Ecto neural progenitor cell (in vitro differentiated cells): ENCODE measurements at places on chromosomes 2 and 18.

GRCh38 chr2:190973726-190974628 is 40.0 kb downstream of the STAT1 start:
- no peak for DNase-seq

DNA sequence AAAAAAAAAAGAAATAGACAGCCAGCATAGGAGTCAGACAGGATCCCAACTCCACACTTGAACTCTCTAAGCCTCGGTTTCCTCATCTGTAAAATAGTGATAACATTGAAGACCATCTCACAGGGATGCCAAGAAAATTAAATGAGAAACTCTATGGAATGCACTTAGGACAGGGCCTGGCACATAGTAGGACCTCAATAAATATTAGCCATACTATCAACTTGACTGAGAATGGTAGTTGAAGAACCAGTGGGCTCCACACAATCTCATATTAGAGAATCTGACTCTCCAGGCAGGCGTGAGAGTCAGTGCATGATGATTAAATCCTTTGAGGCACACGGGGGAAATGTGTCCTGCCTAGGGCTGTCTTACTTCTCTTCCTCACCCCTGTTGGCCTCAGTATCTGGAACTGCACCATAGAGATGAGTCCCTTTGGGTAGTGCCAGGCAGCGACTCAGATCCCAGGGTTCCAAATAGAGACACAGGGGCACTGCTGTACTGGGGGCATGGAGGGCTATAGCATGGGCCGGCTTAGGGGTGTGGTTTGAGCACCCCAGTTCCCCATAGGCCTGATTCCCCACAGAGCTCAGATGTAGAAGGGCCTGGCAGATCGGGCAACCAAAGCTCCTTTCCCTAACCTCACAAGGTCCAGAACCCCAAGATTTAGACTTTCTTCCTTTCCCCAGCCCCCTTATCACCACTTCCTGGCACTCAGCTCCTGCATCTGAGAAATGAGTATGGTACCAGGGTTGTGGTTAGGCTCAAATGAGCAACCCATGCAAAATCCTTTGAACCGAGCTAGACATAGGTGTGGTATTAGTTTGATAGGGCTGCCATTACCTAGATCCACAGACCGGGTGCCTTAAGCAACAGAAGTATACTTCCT is 51.3 kb upstream of the CAB39 start:
- no peak for DNase-seq

- no peak for DNase-seq
Observed at GRCh38 chr18:57352271-57352701, at the start of gene ST8SIA3. TSS of gene ST8SIA3 (plus strand) at chr18:57352557. CDS start at chr18:57352847, 290 bp downstream.

DNA sequence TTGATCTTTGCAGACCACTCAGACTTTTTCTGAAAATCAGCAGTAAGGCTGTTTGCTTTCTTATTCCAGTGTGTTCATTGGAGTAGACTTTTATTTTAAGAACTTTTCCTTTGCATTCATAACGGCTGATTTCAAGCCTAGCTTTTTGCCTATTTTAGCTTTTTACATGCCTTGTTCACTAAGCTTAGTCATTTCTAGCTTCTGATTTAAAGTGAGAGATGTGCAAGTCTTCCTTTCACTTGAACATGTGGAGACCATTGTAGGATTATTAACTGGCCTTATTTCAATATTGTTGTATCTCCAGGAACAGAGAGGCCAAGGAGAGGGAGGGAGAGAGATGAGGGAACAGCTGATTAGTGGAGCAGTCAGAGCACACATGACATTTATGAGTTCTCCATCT is 32.1 kb downstream of the RNMT start:
- no peak for DNase-seq

DNA sequence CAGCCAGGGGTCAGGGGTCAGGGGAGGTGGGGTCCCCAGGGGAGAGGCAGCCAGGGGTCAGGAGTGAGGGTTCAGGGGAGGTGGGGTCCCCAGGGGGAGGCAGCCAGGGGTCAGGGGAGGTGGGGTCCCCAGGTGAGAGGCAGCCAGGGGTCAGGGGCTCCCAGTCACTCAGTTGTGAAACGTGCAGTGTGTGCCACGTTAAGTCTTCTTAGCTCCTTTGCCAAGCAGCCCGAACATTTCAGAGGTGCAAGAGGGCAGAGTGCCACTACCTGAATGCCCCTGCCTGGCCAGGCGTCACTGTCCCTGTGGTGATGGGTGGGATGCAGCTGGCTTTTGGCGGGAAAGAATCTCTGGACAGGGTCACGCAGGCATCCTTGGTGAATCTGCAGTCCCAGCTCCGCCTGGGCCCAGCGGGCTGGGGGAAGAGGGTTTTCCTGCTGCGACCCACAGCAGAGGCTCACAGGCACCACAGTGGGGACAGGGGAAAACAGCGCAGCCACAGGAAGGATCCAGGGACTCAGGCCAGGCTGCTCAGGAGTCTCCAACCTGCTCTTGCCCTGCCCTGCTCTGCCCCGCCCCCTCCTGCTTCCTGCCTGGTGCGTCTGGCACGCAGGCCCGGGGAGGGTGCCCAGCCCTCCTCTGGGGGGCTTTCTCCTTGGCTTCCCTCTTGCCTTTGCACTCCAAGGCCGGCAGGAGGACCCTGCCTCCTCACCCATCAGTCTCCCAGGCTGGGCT is 188.3 kb downstream of the TWIST2 start:
- no peak for DNase-seq

DNA sequence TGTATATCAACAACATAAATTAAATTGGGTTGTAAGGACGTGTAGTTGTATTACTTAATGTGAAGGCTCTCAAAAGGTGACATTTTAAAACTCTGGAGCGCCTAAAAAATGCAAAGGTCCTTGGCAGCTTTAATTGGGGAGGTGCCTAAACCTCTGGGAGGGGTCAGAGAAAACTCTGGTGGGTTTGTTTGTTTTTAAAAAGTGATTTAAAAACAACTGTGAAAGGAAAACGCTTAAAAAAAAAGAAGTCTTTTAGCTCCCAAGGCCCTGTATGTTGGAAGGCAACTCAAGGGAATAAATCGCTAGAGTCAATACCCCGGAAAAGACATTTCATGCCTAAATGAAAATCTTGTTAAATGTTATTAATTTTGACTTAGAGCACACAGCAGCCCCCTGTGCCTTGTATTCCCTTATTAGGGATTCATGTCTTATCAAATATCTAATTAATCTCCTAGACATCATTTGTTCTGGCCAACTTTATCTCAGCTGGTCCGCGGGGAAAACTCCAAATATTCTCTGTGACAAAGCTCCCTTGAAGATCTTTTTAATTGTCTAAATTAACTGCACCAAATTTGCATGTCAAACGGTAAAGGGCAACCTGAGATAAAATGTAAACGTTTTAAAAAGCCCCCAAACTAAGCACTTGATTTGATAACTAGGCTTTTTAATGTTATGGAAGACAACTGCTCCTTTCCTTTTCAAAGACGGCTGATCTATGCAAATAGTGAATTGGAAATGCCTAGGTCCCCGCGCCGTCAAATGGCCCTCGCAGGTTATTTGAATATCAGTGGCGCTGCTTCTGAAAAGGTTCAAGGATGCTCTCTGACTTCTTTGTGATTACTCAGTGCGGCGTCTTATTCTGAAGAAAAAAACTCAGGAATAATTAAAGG is 4.2 kb downstream of the SP9 start:
- DNase-seq: no peak

GRCh38 chr2:6113786-6114185 is 421.6 kb downstream of the SOX11 start:
- no peak for DNase-seq

DNA sequence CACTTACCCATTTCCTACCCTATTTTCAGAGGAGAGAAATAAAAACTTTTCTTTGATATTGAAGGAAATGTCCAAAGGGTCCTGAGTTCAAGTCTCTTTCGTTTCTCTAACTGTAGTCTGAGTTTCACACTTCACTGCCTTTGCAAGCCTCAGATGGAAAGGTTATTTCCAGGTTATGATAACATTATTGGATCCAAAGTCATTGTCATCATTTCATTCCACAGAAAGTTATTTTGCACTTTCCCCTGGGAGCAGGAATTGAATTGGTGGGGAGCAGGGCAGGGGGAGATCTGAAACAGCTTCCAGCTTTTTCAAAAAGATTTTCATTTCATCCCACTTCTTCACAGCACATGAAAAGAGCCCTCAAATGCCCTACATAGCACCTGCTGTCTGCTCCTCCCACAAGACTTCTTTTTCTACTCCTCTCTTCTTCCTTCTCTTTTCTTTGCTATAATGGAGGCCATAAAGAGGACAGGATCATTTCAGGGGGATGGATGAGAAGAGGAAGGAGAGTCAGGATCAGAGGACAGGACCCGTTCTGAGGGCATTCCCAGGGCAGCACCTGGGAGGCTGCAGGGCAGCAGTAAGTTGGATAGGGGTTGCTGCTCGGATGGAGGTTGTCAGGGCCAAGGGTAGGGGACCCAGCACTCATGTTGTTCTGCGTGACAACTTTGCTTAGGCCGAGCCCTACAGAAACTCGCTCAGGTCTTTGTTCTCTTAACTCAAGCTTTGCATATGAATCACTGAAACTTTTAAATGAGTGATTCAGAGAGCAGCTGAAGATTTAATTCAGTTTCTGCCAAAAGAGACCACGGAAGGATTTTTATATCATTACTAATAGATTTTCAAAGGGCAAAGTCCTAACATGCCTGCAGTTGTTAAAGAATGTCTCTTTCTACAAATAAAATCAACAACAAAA is 11.4 kb upstream of the GALNT5 start:
- no peak for DNase-seq

- no peak for DNase-seq
Observed at GRCh38 chr18:54991981-54992380, 32.7 kb upstream of the CCDC68 start.

GRCh38 chr2:21787941-21788340 is 664.2 kb downstream of the TDRD15 start:
- no peak for DNase-seq

DNA sequence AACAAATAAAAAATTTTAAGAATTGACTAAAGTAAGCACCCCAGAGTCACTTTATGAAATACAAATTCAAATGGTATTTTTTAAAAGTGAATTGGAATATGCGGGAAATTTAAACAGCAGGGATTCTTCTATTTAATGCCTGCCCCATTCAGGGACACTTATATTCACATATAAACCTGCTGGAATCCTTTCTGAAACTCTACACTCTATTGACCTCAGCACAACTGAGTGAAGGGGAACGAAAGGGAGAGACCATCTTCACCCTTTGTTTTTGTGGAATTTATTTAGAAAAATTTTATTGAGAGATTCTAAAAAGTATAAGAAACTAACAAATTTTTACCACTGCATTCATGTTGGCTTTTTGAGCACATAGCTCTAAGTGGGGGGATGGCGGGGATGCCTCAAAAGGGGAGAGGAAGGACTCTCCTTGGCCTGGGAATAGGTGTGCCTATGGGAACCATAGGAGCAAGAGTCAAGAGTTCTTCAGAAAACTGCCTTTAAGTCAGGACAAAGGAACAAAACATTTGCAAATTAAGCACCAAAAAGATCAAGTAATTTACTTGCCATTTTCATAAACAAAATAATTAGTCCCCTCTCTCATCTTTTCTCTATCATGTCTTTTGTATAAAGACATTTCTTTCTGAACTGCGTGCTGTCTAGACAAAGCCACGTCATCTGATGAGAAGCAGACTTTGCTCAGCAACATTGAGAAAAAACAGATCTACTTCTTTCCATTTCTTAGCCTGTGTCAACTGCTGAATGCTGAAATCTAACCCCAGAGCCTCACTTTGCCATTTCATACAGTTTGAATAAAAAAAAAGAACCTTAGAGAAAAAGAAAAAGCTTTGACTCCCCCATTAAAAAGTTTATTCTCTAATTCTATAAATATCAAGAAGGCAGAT is 21.6 kb upstream of the FLACC1 start:
- no peak for DNase-seq

DNA sequence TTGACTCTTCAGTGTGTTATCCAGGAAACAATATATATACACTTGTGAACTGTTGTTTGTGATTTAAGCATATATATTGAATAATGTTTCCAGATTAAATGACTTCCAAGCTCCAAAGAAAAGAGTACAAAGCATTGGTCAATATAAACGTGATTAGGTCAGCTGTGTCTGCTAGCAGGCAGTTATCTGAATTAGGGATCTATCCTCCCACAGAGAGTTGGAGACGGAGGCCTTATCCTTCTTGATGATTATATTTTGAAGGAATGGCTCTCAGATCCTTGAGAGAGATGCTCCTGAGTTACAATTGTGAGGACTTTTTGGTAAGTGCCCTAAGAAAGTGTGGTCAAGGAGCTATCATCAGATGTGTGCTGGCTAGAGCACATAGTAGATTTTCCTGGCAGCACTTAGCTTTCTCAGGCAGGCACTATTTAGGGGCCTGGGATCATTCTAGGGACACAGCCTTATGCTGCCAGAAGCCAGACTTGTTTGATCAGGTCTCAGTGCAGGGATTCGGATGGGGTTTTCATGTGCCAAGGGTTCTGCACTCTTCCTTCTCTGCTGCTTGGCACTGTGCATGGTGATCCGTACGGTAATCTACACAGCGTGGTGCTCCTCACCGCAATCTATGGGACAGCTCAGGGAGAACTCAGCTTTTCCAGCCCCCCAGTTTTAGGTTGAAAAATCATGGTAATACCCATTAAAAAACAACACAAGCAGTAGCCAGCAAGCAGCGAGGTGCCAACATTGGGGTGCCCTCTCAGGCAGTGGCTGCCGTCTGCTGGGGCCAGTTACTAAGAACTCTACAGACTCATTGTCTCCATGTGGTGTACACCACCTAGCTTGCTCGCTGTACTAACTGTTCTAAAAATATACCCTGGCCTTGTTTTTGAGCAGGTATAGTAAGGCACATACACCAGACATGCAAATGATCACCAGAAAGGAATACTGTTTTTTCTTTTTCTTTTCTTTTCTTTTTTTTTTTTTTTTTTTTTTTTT is 8.0 kb upstream of the ZDBF2 start:
- DNase-seq: no peak

DNA sequence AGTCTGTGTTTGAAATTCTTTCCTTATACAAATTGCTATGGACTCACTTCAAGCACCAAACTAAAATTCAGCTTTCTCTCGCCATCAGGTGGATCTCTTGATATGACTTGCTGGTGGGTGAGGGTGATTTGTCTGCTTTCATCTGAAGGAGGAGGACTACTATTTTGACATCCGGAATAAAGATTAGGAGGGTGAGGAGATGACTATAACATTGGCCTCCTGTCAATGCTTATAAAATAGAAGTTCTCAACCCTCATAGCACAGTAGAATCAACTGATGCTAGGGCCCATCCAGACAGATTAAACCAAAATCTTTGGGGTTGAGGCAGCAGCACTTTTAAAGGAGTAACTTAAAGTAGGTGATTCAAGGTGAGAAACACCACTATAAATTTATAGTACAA is 120.4 kb upstream of the DNAJC10 start:
- DNase-seq: no peak
